Non-pigmented ciliary epithelial cell (primary cell): ENCODE measurements at places on chromosomes 7 and 10.

GRCh38 chr10:84375011-84375410 is 46.6 kb downstream of the CCSER2 start:
- no peak for DNase-seq

GRCh38 chr10:80468002-80468401 is 13.9 kb downstream of the TSPAN14 start:
- DNase-seq = no peak

- DNase-seq = no peak
These were observed 112.1 kb downstream of the GALNT11 start for GRCh38 chr7:152137476-152138025.

GRCh38 chr10:14186245-14186644 is 144.5 kb downstream of the FRMD4A start:
- DNase-seq = no peak

DNA sequence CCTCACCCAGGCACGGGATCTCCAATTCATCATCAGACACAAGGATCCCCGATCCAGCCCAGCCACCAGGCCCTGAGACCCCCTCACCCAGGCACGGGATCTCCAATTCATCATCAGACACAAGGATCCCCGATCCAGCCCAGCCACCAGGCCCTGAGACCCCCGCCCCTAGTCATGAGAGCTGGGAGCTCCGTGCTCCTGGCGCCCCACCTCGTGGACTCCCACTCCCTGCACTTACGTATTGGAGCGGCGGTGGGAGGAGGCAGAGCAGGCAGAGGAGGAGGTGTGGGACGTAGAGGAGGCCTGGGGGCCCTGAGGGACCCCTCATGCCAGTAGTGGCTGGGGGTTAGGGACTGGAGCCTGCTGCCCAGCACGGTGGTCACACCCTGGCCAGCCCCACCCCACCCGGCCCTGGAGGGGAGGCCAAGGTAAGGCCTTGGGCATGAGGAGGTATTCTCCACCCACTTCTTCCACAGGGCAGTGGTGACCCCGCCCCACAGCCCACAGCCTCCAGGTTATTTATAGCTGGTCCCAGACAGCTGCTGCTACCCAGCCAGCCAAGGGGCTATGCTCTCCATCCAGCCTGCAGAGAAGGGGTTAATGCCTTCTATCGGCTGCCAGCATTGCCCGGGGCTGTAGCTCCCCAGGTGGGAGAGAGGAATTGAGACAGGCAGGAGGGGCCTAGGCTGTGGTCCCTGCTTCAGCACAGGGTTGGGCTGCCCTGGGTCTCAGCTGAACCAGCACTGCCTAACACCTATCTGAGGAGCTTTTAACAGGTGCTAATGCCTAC is 17.6 kb upstream of the CRHR2 start:
- DNase-seq = no peak

- no peak for DNase-seq
These were observed 97.2 kb upstream of the SEMA3A start for GRCh38 chr7:84291756-84292155.

DNA sequence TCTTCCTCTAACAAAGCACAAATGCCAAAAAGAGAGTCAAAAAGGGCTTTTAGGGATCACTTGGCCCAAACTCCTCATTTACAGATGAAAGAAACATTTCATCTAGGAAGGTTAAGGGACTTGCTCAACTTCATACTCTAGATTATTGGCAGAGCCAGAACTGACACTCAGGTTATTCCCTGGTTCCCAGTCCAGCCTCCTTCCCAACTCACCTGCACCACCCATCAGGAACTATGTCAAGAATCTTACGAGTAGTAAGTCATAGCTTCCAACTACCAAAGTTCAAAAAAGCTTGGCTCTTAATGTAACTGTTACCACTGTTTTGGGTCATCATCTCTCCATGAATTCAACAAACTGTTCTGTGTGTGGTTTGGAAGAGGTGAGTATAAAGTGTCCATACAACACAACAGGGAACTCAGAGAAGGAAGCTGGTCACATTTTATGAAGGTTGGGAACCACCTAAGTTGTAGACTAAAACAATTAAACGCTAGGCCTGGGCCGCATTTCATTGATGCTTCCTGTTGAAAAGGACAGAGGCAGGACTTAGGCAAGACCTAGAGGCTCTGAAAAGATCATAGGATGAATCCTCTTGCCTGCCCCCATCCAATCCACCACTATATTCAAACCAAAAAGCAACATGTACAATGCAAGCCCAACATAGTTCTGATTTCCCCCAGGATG is 9.1 kb downstream of the PIK3AP1 start:
- no peak for DNase-seq

- no peak for DNase-seq
These were observed 29.4 kb downstream of the WDFY4 start for GRCh38 chr10:48714088-48714487.

- no peak for DNase-seq
These were observed 11.8 kb downstream of the BZW2 start for GRCh38 chr7:16657656-16658279.

GRCh38 chr7:130906575-130906974 is 172.6 kb upstream of the KLF14 start:
- no peak for DNase-seq

GRCh38 chr10:102120142-102120990 is at the start of gene LDB1:
LDB1 (minus strand) TSS chr10:102120368; CDS start chr10:102120110, 258 bp downstream.
- no peak for DNase-seq

- DNase-seq = no peak
These were observed 48.4 kb upstream of the GTF2IRD1 start for GRCh38 chr7:74405191-74405898.

DNA sequence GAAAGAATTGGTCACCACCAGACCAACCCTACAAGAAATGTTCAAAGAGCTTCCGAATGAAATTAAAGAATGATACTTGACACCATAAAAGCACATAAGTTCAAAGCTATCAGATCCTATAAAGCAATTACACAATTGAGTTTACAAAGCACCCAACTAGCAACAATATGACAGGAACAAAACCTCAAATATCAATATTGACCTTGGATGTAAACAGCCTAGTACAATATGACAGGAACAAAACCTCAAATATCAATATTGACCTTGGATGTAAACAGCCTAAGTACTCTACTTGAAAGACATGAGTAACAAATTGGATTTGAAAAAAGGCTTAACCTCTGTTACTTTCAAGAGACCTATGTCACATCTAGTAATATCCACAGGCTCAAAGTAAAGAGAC is 1201.4 kb downstream of the XPNPEP1 start:
- DNase-seq = no peak

DNA sequence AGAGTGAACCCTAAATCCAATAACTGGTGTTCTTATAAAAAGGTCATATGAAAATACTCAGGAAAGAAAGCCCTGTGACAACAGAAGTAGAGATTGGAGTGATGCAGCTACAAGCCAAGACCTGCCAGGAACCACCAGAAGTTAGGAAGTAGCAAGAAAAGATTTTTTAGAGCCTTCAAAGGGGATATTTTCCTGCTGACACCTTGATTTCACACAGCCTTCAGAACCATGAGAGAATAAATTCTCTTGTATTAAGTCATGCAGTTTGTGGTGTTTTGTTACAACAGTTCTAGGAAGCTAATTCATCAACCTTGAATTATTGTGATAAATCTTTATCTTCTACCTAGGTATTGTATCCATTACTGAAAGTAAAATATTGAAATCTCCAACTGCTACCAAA is 81.0 kb downstream of the HYCC1 start:
- DNase-seq = no peak

- no peak for DNase-seq
These were observed 343.3 kb upstream of the MKI67 start for GRCh38 chr10:128469515-128469914.

DNA sequence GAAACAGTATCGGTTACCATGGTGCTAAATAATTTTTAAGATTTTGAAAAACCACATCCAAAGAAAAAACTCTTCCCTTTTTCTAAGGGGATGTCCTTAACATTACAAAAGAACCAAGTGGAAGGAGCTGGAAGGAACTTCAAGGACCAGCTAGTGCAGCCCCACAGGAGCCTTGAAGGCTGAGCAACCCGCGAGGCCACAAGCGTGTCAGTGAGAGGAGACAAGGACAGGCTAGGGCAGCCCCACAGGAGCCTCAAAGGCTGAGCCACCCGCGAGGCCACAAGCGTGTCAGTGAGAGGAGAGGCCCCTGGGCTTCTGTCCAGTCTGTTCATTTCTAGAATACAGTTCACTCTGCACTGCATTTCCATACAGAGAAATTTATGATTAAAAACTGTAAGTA is 80.1 kb upstream of the ATP6V0A4 start:
- DNase-seq = no peak

DNA sequence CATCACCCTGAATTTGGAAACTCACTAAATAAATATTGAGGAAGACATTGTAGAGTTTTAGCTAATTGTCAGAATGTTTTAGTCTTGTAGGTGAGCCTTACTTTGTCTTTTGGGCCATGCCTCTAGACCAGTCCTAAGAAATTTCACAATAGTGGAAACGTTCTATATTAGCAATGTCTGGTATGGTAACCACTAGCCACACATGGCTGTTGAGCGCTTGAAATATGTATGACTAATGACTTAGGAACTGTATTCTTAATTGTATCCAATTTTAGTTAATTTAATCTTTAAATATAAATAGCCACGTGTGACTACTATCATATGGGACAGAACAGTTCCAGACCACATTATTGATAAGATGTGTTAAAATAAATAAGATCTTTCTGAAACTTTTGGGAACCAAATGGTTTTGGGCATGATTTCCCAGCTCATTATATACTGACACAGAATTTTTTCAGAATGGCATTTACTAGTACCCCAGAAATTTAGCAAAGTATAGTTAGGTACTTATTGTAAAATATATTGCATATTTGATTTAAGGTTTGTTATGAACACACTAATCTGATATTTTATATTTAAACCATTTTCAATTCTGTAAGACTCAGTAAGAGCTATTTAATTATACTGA is 95.0 kb downstream of the VPS50 start:
- peak; percentile 81 for DNase-seq
